ENCODE measurements at places on chromosomes 1 and 21.

GRCh38 chr1:12188115-12188514 lies 21.3 kb downstream of the TNFRSF1B start:
- DNase-seq = no peak

DNA sequence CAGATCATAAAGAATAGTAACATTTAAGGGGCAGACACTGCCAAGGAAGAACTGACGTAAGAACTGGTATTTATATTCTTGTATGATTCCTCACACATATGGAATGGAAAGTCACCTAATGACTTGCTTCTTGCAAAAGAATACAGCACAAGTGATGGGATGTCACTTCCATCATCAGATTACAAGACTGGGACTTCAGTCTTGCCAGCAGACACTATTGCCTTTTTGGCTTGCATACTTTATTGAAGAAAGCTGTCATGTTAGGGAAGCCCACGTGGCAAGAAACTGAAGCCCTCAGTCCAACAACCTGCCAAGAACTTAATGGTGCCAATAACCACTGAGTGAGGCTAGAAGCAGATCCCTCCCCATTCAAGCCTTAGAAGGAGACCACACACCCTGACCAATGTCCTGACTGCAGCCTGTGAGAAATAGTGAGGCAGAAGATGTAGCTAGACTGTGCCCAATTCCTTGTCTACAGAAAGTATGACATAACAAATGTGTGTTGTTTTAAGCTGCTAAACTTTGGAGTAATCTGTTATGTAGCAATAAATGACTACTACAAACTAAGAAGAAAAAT lies 12.0 kb downstream of the EGLN1 start:
- no peak for DNase-seq

- no peak for DNase-seq
Measured at GRCh38 chr1:228837032-228837431, 101.8 kb downstream of the RHOU start.

GRCh38 chr1:66294707-66295370 lies 239.1 kb upstream of the SGIP1 start:
- DNase-seq = no peak

DNA sequence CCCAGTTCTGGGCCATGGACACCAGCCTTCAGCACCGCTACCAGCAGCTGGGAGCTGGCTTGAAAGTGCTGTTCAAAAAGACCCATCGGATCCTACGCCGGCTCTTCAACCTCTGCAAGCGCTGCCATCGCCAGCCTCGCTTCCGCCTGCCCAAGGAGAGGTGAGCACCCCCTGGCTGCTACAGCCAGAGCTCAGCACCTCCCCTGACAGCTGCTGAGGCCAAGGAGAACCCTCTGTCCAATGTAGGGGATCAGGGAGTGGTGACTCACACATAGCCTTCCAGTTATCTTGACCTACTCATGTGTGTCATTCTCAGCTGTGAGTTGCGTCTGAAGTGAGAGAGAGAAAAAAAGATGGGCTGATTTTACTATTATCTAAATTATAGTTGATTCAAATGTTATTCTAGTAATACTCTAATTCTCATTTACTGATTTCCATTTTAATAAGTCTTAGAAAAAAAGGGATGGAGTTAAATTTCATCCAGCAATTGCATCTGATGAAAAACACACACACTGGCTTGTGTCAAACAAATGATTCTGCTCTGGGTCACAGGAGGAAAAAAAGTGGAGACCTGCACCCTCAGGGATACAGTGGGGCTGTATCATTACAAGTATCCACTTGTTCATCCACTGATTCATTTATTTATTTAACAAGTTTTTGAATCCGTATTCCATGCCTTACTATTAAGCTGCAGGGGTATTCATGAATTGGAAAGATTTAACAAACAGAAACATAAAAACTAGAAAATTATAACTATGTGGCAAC lies 108.0 kb downstream of the BRINP2 start:
- no peak for DNase-seq
